ENCODE measurements at places on chromosomes 1 and 21.
A peak's percentile ranks its signal among the peaks of the same experiment; 100 is the strongest.

DNA sequence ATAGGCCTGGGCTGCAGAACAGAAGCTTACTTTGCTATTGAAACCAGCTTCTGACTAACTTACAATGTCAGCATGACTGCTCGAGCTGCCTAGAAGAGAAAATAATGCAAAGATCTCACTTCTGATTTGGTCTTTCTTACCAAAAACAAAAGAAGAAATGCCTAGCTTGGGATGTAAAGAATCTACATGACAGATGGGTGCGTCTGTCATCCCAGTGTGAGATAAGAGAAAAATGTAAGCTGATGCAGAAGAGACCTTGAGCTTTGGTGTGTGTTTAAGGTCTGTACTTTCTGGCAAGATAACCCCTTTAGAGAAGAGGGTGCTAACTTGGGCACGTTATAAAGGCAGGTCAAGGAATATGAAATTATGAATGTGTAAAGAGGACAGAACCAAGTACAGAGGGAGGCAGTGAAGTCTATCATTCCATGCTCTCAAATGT, 3.6 kb downstream of the FAM20B start:
- DNase-seq, result no peak

- DNase-seq, result no peak
These were observed 274.6 kb downstream of the LRRC7 start for GRCh38 chr1:69842326-69842725.

DNA sequence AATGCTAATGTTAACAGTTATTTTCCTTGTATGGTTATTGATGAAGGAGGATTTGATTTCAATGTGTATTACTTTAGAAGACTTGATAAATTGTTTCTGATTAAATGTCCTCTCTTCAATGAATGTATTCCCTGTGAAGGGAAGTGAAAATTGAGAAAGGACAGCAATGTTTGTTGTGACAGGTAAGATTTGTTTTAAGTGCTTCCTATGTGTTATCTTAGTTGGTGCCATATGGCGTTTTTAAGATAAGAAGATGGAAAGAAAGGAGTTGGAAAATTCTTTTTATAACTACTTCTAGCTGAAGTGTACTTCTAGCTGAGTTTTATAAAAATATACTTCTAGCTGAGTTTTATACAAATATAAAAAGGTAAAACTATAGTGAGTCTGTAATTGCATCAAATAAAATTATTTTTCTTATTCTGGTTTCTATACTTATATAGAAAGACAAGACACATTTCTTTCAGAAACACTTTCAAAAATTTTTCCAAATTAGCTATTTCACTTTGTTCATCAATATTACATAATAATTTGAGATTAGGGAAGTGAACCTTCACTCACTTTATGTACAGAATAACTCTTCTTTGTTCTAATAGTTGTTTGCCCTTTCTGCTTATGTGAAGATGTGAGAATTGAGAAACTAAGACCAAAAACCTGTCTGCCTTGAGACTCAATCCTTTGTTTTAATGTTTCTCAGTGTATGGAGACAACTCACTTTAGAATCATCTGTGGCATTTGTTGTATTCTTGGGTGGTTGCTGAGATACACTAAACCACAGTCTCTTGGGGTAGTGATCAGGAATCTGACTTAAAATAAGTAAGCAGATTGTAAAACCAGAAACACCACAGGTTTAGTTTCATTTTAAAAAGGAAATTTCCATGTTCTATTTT, 382.9 kb upstream of the B3GALT2 start:
- DNase-seq, result no peak

GRCh38 chr1:227899820-227900449, 47.8 kb downstream of the WNT9A start:
- DNase-seq, result no peak

DNA sequence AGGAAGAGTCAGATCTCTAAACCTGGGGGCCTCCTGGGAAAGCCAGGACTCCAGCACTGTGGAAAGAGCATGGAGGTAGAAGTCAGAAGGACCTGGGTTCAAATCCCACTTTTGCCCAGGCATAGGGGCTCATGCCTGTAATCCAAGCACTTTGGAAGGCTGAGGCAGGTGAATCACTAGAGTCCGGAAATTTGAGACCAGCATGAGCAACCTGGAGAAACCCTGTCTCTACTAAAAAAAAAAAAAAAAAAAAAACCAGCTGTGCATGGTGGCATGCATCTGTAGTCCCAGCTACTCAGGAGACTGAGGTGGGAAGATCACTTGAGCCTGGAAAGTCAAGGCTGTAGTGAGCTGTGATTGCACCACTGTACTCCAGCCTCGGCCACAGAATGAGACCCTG, 31.8 kb downstream of the LDLRAP1 start:
- no peak for DNase-seq

DNA sequence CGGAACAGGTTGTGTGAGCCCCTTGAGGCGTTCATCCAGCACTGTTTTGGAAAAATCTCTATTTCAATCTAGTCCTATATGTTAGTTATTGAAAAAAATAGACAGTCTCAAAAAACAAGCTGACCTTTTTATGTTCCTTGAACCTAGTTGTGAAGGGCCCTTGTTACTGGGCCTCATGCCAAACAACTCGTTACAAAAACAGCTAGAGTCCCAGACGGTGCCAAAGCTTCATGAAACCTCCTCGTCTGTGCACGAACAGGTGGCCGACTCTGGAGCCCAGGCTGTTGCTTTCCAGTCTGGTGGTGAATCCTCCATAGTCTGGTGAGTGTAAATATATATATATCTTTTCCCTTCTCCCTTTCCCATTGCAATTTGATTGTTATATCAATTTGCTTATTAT, at the start of gene CHIA:
CHIA (plus strand) TSS at position 222 of the 400 bp plus-strand sequence. CDS start 19,617 bp downstream, outside the sequence.
- DNase-seq, result no peak

DNA sequence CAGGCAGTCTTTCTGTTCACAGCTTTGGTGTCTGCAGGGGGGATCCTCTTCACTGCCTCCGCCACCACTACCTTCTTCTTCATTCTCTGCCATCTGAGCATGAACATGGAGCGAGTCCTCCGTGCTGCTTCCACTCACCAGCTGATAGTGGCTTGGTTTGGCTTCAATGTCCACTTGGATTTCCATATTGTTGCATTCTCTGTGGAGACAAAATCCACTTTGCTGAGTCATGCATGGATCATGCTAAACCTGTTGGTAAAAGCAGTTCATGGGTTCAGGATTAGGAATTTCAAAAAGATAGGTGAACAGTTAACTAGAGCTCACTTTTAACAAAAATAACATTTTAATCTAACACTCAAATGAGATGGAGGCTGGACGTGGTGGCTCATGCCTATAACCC, 27.5 kb downstream of the RNF19B start:
- no peak for DNase-seq

- no peak for DNase-seq
These were observed 2.4 kb upstream of the NAV1 start for GRCh38 chr1:201536558-201536957.

- DNase-seq, result no peak
These were observed 49.3 kb downstream of the STX6 start for GRCh38 chr1:180973369-180973768.

GRCh38 chr1:214581785-214582184, 21.2 kb upstream of the CENPF start:
- DNase-seq, result no peak

- no peak for DNase-seq
These were observed 40.8 kb downstream of the ITSN1 start for GRCh38 chr21:33682992-33683627.

DNA sequence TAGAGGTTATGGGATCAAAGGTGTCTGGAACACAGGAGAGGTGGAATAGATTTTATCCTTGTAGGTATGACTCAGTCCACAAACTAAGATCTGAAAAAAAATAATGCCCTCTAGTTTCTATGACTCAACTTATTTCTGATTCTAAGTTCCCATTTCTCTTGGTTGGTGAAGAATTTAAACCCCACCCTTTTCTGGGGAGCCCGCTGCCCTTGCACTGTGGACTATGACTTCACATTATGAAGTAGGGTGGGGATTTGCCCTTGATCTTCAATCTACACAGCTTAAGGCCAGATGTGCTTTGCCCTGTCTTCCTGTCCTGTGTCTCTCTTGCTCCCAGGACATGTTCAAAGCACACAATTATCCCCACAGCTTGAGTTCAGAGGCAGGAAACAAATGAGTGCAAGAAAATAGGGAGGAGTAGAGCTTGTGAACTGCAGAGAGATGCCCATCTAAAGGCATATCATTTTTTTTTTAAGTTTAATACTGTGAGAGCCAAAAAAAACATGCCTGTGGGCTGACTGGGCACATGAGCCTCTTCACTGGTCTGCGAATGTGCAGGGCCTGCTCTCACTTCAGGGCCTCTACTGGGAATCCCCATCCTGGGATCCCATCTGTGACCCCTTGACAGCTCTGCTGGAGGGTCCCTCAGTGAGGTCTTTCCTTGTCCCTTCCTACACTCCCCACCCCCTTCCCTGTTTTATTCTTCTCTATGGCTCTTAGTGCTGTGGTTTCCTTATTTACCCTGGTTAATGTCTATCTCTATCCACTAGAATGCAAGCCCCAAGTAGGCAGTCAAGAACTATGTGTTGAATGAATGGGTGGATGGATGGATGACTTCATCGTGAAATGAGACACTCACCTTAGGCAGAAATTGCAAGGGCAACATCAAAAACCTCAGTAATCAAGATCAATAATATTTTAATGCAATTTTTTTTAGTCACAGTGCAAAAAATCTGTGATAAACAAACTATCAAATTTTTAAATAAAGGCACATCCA, 61.5 kb downstream of the CD58 start:
- peak; percentile 41 for DNase-seq

- DNase-seq, result no peak
These were observed 33.6 kb upstream of the FOXE3 start for GRCh38 chr1:47382399-47382983.

DNA sequence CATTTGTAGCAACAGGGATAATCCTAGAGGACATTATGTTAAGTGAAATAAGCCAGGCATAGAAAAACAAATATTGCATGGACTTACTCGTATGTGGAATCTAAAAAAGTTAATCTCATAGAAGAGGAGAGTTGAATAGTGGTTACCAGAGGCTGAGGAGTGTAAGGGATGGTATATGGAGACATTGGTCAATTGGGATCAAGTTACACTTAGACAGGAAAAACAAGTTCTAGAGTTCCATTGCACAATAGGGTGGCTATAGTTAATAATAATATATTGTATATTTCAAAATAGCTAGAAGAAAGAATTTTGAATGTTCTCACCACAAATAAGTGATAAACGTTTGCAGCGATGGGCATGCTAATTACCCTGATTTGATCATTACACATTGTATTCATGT, 354.6 kb downstream of the SEC16B start:
- DNase-seq, result no peak

GRCh38 chr1:151846062-151846568, 6.5 kb upstream of the C2CD4D start:
- no peak for DNase-seq

GRCh38 chr1:215198021-215198420, 115.5 kb downstream of the KCNK2 start:
- DNase-seq, result no peak

DNA sequence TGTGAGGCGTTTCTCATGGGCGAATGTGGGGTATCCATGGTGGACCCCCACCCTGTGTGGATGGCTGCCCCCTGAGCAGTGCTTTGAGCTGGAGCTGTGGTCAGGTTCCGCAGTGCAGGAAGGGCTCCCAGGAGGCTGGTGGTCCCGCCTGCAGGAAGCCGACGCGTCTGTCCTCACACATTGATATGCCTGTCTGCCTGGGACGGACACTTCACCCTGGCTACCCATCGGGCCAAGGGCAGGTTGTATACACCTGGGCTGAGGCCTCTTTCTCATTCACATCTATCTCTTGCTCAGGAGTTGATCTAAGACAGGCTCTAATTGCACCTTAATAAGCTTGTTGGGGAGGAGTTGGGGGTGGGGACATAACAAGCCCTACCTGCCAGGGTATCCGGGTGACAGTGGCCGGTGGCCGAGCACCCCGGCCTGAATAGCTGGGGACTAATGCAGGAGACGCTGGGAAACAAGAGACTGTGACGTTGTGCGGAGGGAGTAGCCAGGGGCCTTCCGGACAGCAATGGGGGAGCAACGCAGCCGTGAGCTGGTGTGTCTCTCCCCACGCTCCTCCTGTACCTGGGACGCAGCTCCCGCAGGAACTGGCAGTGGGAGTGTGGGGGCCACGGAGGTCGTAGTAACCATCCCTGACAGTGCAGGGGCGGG, 21.7 kb downstream of the PDXK start:
- no peak for DNase-seq

DNA sequence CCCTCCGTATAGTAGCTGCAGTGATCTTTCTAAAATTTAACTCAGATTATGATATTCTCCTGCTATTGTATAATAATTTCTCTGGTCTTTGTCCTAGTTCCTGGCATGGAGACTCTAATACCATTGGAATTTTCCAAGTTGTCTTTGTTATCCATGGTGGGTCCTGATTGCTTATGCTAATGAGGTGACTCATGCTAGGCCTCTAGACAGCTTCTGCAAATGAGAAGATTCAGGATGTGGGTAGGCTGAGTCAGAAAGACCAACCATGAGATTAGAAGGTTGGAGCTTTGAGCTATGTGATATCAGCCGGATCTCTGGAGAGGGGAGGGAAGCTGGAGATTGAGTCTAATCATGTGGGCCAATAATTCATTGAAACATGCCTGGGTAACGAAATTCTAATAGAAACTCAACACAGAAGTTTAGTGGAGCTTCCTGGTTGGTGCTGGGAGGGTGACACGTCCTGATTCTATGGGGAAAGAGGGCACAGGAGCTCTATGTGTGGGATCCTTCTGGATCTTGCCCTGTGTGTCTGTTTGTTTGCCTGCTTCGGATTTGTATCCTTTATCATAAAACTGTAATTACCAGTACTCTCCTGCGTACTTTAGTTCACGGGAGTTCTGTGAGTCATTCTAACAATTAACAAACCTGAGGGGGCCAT, 73.2 kb upstream of the CNIH3 start:
- DNase-seq, result no peak

- no peak for DNase-seq
These were observed 15.3 kb upstream of the TMCO2 start for GRCh38 chr1:40232444-40232843.

- no peak for DNase-seq
These were observed 43.9 kb downstream of the PARP1 start for GRCh38 chr1:226363801-226364513.

DNA sequence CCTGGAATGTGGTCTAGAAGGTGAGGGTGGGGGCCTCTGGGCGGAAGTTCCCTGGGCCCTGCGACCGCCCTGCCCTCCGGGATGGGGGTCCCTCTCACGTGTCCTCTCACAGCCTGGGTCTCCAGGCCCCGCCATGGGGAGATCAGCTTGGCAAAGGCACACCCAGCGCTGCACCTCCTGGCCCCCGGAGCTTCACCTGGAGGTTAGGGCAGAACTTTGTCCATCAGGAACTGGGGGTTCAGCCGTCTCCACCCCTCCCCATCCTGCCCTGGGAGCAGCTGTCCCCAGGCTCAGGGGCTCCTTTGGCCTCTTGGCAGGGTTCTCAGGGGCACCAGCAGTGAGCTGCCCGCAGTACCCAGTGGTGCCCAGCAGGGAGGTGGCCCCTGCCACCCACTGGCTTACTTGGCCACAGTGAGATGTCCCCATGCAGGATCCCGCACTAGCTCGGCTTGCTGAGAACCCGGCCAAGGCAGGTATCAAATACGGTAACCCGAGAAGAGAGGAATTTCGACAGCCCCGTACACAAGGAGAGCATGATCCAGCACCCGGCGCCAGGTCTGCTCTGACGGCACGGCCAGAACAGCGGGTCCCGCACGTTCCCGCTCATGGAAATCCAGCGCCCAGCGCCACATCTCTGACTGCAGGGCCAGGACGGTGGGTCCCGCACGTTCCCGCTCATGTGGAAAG, 36.7 kb downstream of the RRP1 start:
- no peak for DNase-seq

GRCh38 chr1:4699376-4700301, 45.2 kb downstream of the AJAP1 start:
- DNase-seq, result no peak

- no peak for DNase-seq
These were observed at the start of gene LMOD1 for GRCh38 chr1:201946224-201946908. LMOD1 (minus strand) TSS chr1:201946548; CDS start chr1:201946340, 208 bp downstream.

- DNase-seq, result no peak
These were observed 4.2 kb downstream of the TNFRSF25 start for GRCh38 chr1:6461538-6462411.

All from GF-D8 (cell line).